Germinal center (tissue), 1 donor: ENCODE measurements at places on chromosomes 1 and 21.

DNA sequence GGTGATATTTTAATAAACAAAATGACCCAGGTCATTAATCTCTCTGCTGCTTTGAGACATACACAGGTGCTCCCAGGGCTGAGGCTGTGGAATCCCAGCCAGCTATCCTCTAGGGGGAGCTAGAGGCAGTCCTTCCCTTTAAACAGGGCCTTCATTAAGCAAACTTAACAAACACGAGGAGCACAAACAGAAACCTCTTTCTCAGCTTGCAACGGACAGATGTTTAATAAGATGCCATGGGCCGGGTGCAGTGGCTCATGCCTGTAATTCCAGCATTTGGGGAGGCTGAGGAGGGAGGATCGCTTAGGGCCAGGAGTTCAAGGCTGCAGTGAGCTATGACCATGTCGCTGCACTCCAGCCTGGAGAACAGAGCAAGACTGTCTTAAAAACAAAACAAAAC is 106.7 kb downstream of the HIVEP3 start:
- DNase-seq, result peak; percentile 81

DNA sequence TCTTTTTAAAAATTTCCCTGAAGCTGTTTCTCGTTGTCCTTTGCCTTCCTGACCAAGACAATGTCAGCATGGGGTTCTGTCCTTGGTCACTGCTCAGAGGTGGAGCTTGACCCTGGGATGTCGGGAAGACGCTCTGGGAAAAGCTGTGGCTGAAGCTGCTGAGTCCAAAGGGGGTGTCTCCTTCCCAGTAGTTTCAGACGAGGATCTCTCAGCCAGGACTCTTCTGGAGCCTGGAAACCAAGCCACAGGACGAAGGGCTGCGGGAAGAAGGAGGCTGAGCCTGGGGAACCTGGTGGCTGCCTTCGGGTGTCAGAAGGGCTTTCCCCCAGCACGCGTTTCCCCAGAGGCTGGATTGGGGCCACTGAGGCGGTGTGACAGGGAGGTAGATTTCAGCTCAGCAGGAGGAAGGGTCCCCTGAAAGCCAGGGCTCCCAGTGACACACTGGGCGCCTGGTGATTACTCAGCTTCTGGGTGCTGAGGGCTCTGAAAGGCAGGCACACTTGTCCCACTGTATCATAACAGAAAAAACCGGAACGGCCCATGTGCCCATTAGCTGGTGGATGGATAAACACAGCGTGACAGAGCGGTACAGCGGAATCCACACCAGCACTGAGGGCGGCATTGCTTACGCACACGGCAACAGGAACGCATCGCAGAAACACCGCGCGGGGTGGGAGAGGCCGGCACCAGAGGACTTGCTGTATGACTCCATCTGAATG is 5.0 kb upstream of the KRTAP12-1 start:
- no peak for DNase-seq

- DNase-seq, result no peak
Observed at GRCh38 chr21:26835027-26835713, 10.0 kb downstream of the ADAMTS1 start.

DNA sequence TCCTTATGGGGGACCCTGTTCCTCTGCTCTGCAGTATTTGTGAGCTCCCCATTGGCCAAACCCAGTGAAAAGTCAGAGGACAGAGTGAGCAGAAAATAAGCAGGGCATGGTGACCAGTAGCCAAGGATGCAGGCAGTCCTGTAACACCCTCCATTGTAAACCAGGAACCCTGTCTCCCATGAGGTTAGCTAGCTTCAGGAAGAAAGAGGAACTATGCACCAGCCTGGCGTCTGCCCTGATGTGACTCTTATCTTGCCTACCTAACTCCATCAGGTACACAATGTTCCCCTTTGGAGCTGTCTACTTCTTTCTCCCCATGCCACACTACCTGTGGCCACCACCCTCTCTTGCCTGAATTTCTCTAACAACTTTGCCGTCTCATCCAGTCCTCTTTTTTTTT is 119.2 kb downstream of the LRIG2 start:
- DNase-seq, result peak; percentile 46

DNA sequence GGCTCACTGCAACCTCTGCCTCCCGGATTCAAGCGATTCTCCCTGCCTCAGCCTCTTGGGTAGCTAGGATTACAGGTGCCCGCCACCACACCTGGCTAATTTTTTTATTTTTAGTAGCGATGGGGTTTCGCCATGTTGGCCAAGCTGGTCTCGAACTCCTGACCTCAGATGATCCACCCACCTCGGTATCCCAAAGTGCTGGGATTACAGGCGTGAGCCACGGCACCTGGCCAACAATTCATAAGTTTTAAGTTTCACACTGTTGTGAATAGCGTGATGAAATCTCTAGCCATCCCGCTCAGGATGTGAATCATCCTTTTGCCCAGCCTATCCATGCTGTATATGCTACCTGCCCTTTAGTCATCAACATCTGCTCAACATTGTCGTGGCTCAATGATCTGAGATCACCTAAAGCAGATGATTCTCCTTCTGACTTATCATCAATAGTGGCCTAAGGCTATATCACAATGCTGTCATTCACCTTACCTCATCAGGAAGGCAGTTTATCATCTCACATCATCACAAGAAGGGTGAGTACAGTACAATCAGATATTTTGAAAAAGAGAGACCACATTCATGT is 2.6 kb downstream of the PFDN2 start:
- no peak for DNase-seq

DNA sequence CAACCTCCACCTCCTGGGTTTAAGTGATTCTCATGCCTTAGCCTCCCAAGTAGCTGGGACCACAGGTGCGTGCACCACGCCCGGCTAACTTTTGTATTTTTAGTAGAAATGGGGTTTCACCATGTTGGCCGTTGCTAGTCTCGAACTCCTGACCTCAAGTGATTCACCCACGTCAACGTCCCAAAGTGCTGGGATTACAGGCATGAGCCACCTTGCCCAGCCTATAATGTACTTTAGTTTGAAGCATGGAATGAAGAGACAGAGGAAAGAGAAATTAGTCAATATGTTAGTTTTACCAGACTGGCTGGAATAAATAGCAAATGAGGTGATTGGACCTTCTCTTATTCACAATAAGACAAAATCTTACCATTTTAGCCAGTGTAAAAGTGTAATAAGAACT is 89.0 kb downstream of the GTF2B start:
- DNase-seq, result no peak

GRCh38 chr1:175183586-175183985 is 9.0 kb downstream of the KIAA0040 start:
- no peak for DNase-seq

- no peak for DNase-seq
Observed at GRCh38 chr1:169707912-169708604, 3.4 kb downstream of the SELL start.

GRCh38 chr1:171219346-171220080 is 28.8 kb upstream of the FMO1 start:
- no peak for DNase-seq

DNA sequence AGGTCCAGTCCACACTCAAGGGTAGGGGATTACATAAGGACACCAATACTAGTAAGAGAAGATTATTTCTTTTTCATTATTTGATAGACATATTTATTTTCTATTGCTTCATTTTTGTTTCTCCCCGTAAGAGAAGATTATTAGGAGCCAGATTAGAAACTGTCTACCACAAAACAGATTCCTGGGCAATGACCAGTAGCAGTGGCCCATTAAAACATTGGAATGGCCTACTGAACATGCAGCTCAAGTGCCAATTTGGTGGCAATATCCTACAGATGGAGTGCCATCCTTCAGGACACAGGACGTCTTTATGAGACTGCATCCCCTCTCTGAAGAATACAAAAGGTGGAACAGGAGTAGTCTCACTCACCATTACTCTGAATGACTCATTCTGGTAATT is 34.0 kb upstream of the ARHGAP29 start:
- no peak for DNase-seq

GRCh38 chr1:236686815-236687160 is 489 bp downstream of the ACTN2 start:
- no peak for DNase-seq

GRCh38 chr1:42748461-42749410 is 8.7 kb upstream of the CLDN19 start:
- DNase-seq, result no peak
